Stimulated activated CD8-positive, alpha-beta memory T cell treated with anti-CD3 and anti-CD28 coated beads, Interleukin-4, amount 100 ng/mL, for 4 hours (primary cell): ENCODE measurements at places on chromosomes 5 and 9.

DNA sequence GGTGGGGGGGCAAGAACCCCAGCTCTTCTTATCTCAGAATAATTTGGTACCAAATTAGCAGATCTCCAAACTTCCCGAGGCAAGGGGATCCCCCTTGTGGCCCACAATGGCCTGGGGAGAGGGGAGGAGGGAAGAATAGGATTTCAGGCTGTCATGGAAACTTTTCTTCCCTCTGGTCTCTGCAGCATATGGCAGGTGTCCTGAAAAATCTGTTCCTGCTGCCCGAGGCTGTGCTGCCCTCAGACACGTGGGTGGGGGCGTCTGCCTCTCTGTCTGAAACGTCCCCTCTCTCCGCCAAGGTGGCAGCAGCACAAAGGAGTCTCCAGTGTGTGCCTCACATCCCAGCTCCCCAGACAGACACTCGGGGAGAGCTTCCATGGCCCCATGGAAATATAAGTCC is 34.0 kb downstream of the CCNJL start:
- no peak for DNase-seq

DNA sequence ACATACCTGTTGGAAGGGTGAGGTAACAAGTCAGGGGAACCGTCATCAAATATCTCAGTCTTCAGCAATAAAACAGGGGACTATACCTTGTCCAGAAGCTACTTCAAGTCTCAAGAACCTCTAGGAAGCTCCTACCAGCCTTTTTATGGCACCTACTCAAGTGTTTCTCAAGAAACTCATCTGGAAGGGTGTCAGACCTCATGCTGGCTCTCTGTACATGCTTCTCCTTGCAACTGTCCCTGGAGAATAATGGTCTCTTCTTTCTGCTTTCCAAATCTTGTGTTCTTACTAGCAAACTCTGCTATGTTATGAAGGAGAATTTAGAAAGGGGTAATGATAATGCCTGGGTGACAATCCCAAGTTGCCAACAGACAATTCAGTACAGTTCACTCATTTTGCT is 8.3 kb upstream of the PTAR1 start:
- DNase-seq, result no peak

- no peak for DNase-seq
These were observed 146.2 kb downstream of the RGS3 start for GRCh38 chr9:113609562-113610318.

- no peak for DNase-seq
These were observed 61.9 kb downstream of the GLIS3 start for GRCh38 chr9:4237748-4238511.

DNA sequence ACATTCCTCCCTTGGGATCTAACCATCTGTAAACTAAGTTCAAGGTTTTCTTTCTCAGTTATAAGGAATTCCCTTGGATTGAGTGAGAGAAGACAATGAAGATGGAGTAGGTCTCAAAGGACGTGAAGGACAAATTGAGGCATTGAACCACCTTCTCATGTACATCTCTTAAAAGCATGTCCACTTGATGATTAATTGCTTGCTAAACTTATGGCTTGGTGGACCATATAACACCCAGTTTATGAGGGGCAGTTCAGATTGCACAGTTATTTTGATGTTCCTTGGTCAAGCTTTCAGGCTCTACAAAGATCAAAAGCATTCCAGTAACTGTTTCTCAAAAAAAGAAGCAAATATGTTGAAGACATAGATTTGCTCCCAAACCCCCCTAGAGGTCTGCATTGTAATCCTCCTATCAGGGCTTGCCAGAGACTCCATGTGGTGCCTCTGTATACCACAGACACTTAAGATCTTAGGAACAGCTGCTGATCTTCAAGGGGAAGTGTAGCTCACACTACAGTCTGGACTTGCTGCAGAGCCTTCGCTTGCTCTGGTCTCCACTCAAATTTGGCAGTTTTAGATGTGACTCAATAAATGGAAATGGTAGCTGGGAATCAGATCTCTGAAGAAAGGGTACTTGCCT is 56.9 kb upstream of the ALDH1A1 start:
- DNase-seq, result no peak
